ENCODE measurements at places on chromosomes 2 and 18.
A peak's percentile ranks its signal among the peaks of the same experiment; 100 is the strongest.

DNA sequence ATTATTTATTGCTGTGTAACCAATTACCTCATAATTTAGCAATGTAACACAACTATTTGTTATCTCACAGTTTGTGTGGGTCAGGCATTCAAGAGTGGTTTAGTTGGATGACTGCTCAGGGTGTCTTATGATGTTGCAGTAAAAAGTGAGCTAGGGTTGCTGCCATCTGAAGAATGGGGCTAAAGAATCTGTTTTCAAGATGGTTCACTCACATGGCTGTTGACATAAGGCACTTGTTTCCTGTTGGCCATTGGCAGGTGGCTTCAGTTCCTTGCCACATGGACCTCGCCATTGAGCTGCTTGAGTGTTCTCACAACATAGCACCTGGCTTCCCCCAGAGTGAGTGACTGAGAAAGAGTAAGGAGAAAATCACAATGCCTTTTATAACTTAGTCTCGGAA is 123.2 kb downstream of the TMEM17 start:
- no peak for DNase-seq

- no peak for DNase-seq
Observed at GRCh38 chr2:132754867-132755472, 85.0 kb upstream of the LYPD1 start.

DNA sequence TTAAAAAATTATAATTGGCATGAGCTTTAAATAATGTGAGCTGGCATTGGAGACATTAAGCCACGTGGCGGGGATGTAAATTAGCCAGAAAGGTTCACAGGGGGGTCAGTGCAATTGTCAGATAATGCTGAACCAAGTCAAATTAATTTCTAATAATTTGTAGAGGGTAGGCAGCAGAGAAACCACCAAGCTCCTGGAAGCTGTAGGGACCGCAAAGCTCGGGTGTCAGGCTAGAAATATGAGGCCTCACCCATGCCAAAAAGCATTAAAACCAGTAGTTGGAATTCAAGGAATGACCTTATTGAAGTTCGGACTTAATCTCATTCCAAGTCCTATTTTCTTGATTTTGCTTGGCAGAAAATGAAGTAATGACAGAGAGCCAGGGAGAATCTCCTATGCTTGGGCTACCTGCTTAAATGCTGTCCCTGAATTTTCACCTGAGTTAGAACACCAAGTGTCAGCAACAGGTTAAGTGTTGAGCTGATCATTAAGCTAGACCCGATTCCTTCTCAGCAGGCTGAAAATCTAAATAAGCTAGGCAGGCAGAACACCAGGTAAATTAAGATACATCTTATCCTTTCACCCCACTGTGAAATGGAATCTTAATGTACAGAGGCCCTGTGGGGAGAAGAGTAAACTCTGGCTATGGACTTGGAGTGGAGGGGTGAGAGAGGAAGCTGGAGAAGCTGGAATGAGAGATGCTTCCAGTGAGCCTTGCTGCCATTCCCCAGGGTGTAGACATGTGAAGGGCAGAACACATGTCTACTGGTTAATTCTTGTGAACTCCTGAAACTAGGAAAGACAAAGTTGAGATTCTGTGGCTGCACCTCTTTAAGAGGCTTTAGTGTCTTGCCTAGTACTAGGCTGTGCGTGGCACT is 520.0 kb downstream of the SLC4A3 start:
- DNase-seq, result no peak

DNA sequence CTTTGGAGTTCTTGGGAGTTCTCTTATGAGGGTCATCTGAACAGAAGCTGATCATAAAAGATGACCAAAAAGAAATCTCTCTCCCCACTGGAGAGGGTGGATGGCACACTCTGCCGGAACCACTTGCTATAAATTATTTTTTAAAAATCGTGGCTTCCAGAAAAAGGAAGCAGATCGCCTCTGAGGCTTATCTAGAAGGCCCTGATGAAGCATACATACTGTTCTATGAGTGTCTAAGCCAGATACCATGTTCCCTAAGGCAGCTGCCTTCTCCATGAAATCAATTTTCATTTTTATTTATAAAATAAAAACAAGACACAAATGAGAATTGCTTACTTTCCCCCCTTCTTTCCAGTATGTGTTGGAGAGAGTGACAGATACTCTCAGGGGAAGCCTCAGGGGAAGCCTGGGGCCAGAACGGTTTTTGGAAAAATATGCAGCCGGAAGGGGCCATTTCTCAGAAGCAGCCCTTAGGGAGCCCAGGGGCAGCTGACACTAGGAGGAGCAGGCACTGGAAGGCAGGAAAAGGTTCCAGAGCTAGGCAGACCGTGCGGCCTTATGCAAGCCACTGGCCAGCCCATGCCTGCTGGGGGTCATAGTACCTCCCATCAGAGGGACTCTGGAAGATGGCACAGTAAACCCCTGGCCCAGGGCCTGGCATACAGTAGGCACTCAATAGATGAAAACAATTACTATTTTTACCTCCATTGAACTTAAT is 130.6 kb downstream of the CABLES1 start:
- no peak for DNase-seq

DNA sequence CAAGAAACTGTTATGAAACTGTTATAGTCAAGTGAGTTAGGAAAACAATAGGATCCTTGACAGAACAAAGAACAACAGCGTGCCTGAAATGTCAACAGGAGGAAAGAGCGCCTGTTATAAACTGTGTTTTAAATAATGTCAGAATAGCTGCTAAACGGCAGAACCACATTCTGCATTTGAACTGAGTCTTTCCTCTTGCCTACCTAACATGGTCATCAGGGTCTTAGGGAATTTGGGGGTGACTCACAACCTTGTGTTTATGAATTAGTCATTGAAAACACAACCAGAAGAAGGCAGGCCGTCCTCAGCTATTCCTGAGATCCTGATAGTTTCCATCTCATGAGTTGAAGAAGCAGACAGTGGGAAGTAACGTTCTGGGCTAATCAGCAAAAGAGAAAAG is 222.0 kb upstream of the FN1 start:
- DNase-seq, result no peak

DNA sequence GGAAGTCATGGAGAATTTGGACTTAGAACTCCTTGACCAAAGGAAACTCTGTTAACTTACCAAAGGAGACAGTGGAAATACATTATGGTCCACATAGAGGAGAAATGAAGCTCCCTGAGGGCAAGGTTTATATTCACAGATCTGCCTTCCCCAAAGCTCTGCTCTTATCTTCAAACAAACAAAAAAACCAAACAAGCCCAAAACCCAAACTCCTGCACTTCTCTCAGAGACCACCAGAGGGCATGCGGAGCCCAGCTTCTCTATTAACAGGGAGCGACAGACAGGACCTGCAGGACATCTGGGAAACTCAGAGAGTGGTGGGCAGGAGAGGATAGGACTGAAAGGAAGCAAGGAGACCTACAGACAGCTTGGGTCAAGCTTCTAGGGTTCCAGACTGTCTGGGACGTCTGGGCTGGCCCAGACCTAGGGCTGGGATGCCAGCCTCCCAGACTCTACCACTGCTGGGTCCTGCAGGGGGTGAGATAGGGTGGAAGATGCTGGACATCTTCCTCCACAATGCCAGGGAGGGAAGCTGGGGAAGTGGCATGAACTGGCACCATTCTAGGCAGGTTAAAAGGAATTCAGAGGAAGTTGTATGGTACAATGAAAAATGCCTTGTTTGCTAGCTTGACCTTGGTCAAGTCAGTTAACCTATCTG is 4.0 kb upstream of the WNT10A start:
- peak; percentile 72 for DNase-seq

DNA sequence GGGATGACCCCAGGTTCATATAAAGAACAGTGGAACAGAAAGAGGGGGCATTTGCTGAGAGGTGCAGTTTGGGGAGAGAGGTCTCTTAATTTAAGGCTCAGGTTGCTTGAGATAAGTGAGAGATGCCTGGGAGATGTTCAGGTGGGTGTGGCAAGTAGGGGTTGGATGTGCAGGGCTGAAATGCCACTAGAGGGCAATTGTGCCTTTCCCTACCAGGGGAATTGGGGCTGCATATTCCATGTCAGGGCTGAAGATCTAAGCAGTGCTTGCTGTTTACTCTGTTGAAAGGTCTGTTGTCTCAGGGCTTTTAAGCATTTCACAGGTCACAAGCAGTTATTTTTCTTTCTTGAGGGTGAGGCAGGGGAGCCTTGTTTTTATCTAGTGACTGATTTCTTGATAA is 7.8 kb downstream of the CCDC85A start:
- DNase-seq, result no peak

DNA sequence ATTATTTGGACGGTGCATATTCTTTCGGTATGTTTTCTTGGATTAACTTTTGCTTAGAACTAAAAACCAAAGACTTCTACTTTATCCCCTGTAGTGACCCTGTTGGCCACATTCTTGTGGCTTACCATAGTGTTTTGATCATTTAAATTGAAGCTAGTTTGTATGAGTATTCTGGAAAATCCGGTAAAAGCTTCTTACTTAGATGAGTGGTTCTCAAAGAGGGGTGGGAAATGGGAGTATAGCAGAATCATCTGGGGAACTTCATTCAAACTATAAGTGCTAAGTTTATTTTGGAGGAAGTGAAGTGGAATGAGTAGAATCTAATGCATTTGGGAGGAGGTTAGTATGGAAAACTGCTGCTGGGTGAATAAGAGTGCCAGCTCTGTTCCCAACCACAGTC is 3.8 kb downstream of the PPP1CB start:
- no peak for DNase-seq

DNA sequence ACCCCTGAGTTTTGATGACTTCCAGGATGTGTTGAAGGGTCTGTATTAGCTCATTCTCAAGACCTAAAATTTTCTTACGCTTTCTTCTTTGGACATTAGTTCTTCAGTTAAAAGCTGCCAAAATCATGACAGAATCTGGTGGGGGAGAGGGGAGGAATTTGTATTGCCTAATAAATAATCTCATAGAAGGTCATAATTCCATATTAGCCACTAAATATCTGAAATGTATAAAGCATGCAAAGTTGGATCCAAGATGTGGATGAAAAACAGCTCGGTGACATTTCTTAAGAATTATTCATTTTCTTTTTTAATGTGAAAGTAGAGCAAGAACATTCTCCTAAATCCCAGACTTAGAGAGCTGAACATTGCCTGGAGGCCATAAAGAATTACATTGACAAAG is 120.1 kb downstream of the MMADHC start:
- DNase-seq, result no peak

- DNase-seq, result no peak
Observed at GRCh38 chr2:154466226-154466625, 232.3 kb upstream of the KCNJ3 start.

DNA sequence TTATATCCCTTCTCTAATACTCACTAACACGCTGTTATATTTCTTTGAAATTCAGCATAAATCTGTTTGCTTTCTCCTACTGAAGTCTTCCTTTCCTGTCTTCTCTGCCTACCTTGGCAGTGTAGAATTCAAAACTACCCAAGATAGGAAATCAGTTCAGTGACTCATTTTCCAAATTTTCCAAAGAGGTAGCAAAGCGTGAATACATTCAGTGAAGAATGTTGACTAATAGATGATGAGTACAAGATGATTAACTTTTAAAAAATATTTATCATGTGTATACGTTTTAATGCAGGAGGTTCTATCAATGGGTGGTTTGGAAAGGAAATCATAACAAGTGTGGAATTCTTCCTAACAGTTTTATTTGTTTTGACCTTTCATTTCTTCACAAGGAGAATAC is 201.9 kb upstream of the SLC8A1 start:
- no peak for DNase-seq

DNA sequence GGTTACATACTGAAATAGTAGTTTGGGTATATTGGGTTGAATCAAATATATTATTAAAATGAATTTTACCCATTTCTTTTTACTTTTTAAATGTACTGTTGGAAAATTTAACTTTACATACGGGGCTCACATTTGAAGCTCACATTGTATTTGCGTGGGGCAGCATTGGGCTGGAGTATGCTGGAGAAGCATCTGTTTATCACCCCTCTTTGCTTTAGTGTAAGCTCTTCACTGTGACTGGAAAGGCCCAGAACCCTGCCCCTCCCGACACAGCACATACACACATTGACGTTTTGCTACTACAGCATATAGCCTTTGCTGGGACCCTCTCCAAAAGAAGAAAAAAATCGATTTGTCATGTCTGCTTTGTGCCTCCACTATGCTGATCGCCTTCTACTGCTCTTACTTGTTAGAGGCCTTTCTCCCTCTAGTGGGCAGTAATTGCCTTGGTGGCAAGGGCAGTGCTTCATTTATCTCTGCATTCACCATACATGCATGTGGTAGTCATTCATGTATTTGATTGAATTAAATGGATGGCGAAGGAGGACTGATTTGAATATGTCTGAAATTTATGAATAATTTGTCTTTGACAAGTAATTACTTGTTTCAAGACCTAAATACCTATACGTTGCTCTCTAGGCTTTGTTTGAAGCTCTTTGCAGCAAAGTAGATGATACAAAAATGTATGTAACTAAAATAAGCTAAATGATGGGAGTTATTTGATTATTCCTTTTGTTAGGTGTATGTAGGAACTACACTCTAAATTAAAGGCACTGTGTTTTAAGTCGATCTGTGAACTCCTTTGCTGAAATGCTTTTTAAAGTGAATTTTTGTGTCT is 37.4 kb downstream of the VAPA start:
- DNase-seq, result peak; percentile 79

- DNase-seq, result no peak
Observed at GRCh38 chr18:72206814-72207213, 337.3 kb downstream of the CBLN2 start.

GRCh38 chr2:3349211-3349693 is 28.4 kb downstream of the EIPR1 start:
- DNase-seq, result no peak

- DNase-seq, result no peak
Observed at GRCh38 chr2:27647289-27647688, 16.1 kb downstream of the SUPT7L start.

- DNase-seq, result no peak
Observed at GRCh38 chr2:49241501-49241900, 87.2 kb upstream of the FSHR start.

DNA sequence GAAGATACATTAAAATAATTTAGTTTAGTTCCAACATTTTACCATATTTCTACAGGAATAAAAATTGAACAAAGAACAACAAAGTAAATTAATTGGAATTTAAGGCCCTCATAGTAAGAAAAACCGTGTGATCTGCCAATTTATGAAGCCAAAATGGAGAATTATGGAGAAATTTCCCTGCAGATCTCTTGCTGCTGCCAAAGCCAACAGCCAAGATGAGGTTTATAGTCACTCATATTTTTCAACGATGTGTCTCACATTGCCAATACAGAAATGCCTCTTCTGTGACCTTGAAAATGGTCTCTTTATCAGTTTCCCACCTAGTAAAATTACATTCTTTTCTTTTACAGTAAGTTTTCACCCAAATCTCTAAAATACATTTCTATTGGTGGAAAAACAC is 317.2 kb upstream of the FIGN start:
- DNase-seq, result no peak

GRCh38 chr2:153115141-153115540 is 363.4 kb downstream of the RPRM start:
- DNase-seq, result no peak

GRCh38 chr2:85585781-85586105 is 1.5 kb downstream of the VAMP5 start:
- no peak for DNase-seq
